ENCODE measurements at places on chromosomes 7 and 10. TPM values are rescaled to one million over a fixed set of nuclear protein-coding genes. Genes with fewer than 3 reads are reported as not detected.

Gene ABCB1
- 4.5 TPM for total RNA-seq

Gene OR9A2
- not detected for total RNA-seq

Gene CTAGE8
- total RNA-seq: not detected

Gene ZP3
- total RNA-seq: 20.2 TPM

Gene TCF7L2
- total RNA-seq: 9.7 TPM

Gene ZNF746
- total RNA-seq: 22.7 TPM

Gene HYAL4
- not detected for total RNA-seq

Gene STOX1
- 1.6 TPM for total RNA-seq

Gene TCAF2
- 23.0 TPM for total RNA-seq

Gene LBX1
- 0.12 TPM for total RNA-seq

Gene PALD1
- total RNA-seq: 6.6 TPM

Gene FAM185A
- total RNA-seq: 7.4 TPM

Gene RET
- 0.02 TPM for total RNA-seq

Gene ANKRD7
- total RNA-seq: 0.64 TPM

Gene MEPCE
- 30.9 TPM for total RNA-seq

Gene GJD4
- not detected for total RNA-seq

Gene EIF4H
- 619 TPM for total RNA-seq

Gene SEMA3E
- 23.9 TPM for total RNA-seq

Gene OR13A1
- total RNA-seq: not detected

Gene NUTM2E
- total RNA-seq: not detected

Gene EPHB6
- not detected for total RNA-seq

Gene ZNF503
- 10.5 TPM for total RNA-seq

Gene TRIM74
- not detected for total RNA-seq

Gene CALML5
- not detected for total RNA-seq

Gene GHITM
- 730 TPM for total RNA-seq

Gene TUBAL3
- total RNA-seq: 1.6 TPM

Gene TES
- total RNA-seq: 118 TPM

Gene CCSER2
- 24.3 TPM for total RNA-seq

Gene TMEM130
- not detected for total RNA-seq

Gene AGBL3
- total RNA-seq: 2.6 TPM

Gene ZFYVE27
- total RNA-seq: 26.0 TPM

Gene HECW1
- total RNA-seq: 24.7 TPM

Gene AP1S1
- 143 TPM for total RNA-seq

Gene PFKP
- total RNA-seq: 168 TPM

Gene ASZ1
- not detected for total RNA-seq

Gene STAG3
- total RNA-seq: not detected

Gene AFAP1L2
- 0.06 TPM for total RNA-seq

Gene HOXA7
- total RNA-seq: 4.1 TPM

Gene EEPD1
- total RNA-seq: 0.40 TPM

Gene MNX1
- total RNA-seq: 2.7 TPM

Gene PAXIP1
- 11.6 TPM for total RNA-seq

Gene MACC1
- 9.4 TPM for total RNA-seq
